Tongue (tissue), 3 donors: ENCODE measurements at places on chromosomes 5 and 9.
A peak's percentile ranks its signal among the peaks of the same experiment; 100 is the strongest.

DNA sequence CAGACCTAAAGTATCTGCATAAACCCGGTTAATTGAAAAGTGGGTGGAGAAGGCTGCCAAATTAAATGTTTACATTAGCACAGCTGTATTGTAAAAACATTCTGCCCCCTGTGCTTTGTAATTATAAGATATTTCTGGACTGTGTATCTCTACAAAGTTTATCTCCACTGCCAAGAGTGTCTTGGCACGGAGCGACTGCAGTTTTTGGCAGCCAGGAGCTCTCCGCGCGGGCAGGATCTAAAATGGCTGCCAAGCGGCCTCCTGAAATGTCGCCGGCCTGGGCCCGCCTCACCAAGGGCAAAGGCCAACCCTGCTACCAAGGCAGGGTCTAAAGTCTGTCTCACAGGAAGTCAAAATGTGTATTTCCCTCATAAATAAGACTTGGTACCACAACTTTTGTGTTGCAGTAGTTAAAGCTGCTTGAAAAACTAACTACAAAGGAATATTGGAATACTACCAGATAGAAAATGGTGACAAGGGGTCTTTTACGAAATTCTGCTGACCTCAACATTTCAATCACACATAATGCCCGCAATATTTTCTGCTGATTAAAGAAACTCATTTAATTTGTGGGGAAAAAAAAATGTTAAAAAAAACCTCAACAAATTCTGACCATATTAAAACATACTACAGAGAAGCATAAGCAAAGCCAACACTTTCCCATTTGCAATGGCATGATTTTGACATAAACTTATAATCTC lies 110.4 kb downstream of the NFIB start:
- peak; percentile 89 for DNase-seq

DNA sequence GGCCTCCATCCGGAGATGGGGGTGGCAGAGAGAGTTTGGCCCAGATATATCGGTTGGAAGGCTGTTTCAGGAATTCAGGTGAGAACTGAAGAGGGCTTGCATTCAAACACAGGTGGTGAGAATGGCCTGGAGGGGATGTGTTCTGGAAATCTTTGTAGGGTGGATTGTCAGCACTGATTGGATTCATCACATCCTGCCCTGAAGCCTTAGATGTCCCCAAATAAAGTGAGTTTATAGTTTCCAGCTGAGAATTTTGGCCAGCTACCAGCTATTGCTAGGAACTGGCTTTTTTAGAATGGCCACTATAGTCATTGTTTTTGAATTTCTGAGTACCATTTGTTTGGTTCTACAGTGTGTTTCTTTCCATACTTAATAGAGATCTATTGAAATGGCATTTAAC lies 46.1 kb upstream of the ANKH start:
- DNase-seq: peak; percentile 31

GRCh38 chr5:68565427-68565826 lies 349.9 kb downstream of the PIK3R1 start:
- DNase-seq: no peak

DNA sequence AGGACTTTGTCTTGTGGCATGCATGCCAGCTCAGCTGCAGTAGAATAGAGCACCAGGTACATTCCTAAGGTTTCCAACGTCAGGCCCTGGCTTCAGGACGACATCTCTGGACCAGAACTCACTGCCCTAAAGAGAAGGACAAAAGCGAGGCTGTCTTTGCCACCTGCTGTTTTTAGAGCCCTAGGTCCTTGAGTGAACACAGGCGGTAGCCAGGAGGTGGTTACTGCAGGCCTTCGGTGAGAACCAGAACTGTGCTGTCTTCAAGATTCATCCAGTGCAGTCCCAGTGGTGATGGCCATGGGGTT lies 288.9 kb upstream of the CDH18 start:
- no peak for DNase-seq

- no peak for DNase-seq
These were observed 26.6 kb downstream of the LHX6 start for GRCh38 chr9:122202111-122202510.

DNA sequence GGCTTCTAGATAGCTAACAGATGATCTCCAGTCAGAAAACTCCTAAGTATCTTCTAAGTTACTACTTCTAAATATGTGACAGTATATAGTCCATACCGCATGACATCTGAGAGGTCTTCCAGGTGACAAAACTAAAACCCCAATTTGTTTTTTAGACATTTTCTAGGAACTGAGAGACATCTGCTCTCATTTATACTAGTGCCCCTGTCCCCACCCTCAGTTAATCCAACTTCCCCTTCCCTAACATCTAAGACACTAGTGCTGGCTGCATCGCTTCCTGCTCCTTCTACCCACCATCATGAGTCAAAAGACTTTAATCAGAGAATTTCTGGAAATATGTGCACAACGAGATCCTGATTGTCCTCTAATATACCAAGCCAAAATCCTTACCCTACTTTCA lies 37.9 kb downstream of the FBXW11 start:
- no peak for DNase-seq
